ENCODE measurements at places on chromosomes 11 and 22.

DNA sequence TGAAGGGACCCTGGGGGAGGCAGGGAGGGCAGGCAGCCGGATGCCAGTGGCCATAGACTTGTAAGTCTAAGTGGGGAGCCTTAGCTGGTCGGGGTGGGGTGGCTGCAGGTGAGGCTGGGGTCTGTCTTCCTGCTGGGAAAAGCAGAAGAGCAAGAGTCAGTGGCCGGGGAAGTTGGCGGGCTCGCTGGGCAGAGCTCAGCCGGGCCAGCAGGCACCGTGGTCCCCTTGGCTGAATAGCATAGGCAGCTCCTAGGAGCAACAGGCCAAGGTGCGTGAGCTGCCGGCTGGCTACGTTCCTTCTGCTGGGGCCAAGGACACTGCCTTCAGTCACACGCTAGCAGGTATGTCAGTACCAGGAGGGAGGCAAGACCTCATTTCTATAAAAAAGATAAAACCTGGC, 67.8 kb upstream of the A4GALT start:
- no peak for DNase-seq

DNA sequence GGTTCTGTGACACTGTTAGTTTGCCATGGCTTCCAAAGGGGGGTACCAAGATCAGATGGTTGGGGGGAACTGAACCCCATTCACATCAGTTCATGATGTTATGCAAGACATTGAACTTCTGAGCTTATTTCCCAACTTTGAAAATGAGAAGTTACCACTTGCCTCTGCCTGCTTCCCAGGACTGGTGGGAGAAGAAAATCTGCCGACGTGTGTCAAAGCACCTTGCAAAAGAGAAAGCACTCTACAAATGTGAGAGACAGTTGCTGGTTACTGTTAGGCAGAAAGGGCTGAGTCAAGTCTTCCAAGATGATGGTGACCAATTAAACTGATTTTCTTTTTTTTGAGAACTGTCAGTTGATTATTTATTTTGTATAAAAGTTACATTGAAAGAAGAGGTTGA, 45.6 kb downstream of the SMCO4 start:
- DNase-seq, result no peak

DNA sequence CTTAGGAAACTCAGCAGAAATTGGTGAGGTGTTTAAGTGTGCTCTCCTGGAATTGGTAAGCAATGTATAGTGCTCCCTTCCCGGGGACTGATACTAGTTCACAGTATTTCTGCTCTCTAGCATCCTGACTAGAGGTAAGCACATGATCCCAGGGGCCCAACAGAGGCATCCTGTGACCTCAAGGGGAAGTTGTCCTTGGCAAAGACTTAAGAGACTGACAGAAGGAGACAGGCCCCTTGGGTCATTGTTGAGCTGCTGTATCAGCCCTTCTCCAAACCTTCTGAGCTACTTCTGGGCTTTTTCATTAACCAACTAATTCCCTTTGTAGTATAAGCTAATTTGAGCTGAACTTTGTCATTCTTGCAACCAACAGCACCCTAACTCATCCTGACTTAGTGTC, 4.3 kb upstream of the TBC1D22A start:
- DNase-seq, result no peak

DNA sequence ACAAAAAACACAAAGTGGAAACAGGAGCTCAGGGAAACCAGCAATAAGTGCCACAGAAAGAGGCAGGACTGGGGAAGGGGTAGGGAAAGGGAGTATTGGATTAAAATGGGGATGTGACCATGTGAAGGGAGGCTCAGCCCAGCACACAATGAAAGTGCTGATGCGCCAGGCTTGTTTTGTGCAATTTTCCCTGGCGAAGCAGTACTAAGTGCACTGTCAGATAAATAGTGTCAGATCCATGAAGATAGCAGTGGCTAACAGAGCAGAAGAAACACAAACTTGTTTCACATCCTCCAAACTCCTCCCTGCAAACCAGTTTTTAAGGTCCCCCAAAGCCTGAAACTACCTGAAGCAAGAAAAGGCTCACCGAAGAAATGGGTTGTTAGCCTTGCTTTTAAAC, 50.7 kb upstream of the RAPSN start:
- DNase-seq, result no peak

DNA sequence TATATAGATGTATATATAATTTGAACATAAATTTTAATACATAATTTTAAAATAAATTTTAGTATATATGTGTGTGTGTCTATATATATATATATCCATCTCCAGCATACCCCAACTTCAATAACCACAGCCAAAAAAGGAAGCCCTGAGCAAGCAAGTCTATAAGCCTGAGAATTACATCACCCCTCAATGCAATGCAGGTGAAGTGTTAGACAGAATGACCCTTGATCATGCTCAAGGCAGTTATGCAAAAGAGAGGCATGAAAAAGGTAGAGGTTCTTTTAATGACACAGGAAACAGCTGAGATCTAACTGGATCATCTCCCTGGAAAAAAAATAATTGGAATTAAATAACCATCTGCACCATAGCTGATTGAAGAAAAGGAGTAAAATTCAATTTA, 557.9 kb upstream of the ANO5 start:
- no peak for DNase-seq

GRCh38 chr22:27405672-27406388, 395.7 kb downstream of the MN1 start:
- DNase-seq, result peak; percentile 53

DNA sequence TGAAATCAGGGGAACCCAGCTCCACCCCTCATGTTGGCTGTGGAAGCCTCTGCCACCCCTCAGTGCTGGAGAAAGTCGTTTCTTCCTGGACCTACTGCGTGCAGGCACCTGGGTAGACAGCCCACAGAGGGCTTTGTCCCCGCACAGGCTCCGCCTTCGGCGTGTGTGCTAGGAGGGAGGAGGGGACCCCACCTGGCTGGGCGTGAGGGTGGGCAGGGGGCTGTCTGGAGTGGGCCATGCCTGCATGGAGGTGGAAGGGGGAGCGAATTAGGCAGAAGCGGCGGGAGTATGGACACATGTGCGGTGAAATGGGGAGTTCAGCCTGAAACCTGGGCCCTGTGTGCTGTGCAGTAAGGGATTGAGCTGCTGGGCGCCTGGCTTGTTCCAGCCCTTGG, 49.3 kb downstream of the FBLN1 start:
- DNase-seq, result no peak

DNA sequence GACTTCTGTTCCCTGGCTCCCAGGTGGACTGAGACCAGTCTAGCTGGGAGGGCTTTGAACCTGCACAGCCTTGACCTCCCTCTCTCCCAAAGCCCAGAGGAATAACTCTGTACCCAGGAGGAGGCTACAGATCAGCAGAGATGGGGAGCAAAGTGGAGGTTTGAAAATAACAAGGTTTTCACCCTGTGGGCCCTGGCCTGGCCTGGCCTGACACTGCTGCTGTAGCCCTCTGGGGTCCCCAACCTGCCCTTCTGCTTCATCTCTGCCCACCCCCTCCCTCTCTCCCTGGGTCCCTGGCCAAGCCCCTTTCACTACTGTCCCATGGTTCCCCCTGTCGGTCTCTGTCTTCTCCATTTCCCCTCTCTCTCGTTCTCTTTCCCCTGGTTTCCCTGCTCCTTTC, 225.2 kb downstream of the BUD13 start:
- DNase-seq, result no peak

DNA sequence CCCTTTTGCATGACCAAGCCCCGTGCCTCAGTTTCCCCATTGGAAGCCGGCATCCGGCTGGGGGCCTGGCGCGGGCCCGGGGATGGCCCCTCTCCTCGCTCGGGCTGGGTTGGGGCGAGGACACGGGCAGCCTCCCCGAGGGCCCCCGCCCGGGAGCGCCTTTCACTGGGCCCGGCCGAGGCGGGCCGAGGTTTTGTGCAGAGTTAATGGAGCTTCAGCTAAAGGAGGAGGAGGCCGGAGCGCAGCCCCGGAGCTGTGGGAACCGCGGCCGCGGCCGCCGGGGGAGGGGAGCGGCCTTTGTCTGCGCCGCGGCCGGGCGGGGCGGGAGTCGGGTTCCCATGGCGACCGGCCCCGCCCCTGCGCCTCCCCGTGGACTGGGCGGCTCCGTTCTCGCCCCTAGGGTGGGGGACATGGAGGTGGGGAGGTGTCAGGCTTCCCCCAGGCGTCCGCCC, 1.4 kb upstream of the MAPK11 start:
- peak; percentile 65 for DNase-seq

DNA sequence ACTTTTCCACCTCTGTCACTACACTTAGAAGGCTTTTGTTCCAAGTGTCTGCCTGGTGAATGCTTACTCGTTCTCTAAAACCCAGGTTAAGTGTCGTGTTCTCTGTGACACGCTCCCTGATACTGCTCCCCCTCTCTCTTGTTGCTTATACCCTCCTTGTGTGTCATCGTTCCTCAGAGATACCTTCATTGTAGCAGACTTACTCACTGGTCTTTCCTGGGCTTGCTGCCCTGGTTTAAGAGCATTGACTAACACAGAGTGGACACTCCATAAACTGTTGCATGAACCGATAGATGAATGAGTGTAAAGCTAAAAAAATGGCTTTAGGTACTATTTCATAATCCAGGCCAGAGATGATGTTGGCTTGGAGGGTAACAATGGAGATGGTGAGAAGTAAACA, 171.3 kb downstream of the GRIK4 start:
- DNase-seq, result no peak

GRCh38 chr22:44622147-44622427, 79.9 kb upstream of the PRR5 start:
- DNase-seq, result no peak

DNA sequence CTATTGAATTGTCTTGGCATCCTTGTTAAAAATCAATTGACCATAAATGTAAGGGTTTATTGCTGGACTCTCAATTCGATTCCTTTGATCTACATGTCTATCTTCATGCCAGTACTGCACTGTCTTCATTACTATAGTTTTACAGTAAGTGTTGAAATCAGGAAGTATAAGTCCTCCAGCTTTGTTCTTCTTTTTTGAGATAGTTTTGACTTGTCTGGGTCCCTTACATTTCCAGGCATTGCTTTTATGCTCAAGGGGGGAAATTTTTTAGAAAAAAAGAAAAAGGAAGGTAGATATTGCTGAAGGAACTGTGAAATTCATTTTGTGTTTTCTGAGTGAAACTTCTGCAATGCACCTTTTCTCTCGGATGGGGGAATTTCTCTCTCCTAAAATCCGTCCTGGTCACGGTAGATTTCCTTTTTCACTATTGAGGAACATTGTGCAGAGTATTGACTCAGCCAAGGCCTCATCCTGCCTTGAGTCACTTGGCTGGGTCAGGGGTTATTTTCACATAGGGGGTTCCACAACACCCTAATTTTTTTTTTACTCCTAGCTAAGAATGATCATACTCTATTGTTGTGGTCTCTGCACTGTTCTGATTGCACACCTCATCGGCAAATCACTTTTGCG, 2.8 kb upstream of the ACER3 start:
- no peak for DNase-seq

- DNase-seq, result no peak
Observed at GRCh38 chr11:108431997-108432396, 35.3 kb downstream of the C11orf65 start.
